Cerebellum (tissue), 4 donors: ENCODE measurements at places on chromosomes 1 and 21. TPM values are rescaled to one million over a fixed set of nuclear protein-coding genes. Genes with fewer than 3 reads are reported as not detected.

The LCE1C gene
- not detected for total RNA-seq

The OLIG1 gene
- total RNA-seq: 6.7 TPM

The ESRRG gene
- total RNA-seq: 131 TPM

The WDR64 gene
- not detected for total RNA-seq

The SLC1A7 gene
- total RNA-seq: not detected

The KLF17 gene
- total RNA-seq: not detected

The GPR137B gene
- total RNA-seq: 34.5 TPM

The LDLRAP1 gene
- total RNA-seq: 3.1 TPM
